Retinal pigment epithelial cell (primary cell): ENCODE measurements at places on chromosomes 12 and 14.

- DNase-seq: no peak
Observed at GRCh38 chr14:64649383-64649998, 54.7 kb upstream of the PLEKHG3 start.

DNA sequence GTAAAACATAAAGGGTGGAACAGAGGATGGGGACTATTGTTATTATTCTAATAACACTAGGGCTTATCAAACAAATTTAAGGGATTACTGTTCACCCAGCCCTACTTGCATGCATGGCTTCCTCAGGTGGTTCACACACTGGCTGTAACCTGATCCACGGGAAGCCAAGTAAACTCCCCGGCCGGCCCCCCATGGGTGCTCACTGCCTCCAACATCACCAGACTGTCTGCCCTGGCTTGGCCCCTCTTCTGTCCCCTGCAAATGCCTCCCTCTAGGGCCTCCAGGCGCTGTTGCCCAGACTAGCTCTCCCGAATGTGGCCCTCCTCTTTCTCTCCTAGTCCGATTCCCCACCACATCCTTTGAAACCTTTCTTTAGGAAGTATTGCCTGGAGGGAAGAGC, 18.6 kb downstream of the FAIM2 start:
- no peak for DNase-seq

- DNase-seq: peak; percentile 44
Observed at GRCh38 chr14:65095633-65096205, 6.6 kb downstream of the MAX start.

DNA sequence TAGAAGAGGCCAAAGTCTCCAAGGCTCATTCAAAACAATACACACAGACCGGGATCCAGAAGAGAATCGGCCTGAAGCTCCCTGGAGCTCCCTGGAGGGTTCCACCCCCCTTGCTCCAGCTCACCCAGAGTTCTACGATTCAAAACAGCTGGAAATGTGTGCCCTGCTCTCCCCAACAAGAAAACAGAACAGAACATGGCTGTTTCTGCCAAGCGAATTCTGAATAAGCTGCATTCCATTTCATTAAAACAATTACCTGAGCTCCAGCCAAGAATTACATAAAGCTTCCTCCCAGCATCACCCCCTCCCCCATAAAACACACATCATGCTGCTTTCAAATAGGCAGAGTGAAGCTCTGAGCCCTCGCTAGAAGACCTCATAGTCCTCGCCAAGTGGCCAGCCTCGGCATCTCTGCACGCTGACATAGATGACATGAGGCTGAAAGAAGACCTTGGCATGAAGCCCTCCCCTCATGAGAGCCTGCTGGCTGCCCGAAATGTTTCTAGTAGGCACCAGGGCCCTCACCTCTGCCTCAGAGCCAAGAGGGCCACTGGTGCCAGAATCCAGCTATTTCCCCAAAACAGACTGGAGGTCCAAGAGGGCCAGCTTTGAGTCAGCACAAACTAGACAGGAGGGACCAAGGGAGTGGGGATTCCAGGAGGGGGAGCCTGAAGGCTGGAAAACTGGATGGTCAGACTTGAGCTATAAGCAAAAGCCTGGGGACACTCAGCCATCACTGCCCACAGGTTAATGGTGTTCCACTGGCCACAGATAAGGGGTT, 8.3 kb downstream of the PXN start:
- peak; percentile 79 for DNase-seq

DNA sequence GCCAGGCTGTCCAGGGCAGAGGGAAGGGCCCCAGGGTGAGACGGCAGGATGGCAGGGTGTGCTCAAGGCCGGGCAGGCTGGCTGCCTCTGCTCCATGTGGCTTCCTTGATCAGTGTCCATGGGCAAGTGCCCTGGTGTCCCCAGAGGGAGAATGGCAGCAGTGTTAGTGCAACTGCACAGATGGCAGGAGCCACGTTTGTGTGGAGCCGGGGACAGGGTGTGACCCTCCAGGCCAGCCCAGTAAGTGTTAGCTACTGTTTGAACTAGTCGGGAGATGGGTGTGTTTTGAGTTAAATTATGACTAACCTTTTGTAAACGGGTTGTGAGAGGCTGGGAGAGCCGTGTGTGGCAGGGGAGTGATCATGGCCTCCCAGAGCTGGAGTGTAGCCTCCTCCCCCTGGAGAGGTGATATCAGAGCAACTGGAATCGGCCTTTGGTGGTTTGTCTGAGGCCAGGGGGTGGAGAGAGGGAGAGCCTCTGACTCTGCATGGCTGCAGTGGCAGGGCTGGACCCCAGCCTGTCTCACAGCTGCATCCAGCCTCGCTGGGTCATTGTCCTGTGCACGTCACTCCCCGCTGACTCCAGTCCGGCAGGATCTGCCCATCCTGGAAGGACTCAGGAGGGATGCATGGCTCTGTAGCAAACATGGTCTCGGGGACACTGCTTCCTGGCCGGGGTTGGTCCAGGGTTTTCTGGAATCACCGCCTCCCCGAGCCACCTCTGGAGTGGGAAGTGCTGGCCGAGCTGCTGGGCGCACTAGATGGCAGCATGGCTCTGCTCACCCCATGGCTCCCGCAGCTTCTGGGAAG, 27.8 kb downstream of the AACS start:
- DNase-seq: no peak

GRCh38 chr14:73744175-73744867, 30.1 kb upstream of the PNMA1 start:
- DNase-seq: no peak

DNA sequence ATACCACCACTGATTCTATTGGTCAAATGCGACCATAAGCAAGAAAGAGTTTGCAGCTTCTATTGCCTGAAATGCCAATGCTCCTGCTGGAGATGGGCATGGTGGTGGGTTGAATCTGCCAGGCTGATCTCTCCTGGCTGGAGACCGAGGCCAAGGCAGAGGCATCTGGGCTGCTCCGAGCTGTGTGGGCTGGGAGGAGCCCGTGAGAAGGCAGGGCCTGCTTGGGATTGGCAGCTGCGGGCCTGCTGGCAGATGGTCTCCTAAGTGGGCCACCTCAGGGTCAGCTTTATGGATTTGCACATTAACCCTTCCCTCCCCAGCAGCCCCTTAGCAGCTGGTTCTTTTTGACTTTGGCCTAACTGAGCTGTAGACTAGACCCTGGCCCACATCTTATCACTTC, 25.4 kb downstream of the SRRM4 start:
- no peak for DNase-seq

DNA sequence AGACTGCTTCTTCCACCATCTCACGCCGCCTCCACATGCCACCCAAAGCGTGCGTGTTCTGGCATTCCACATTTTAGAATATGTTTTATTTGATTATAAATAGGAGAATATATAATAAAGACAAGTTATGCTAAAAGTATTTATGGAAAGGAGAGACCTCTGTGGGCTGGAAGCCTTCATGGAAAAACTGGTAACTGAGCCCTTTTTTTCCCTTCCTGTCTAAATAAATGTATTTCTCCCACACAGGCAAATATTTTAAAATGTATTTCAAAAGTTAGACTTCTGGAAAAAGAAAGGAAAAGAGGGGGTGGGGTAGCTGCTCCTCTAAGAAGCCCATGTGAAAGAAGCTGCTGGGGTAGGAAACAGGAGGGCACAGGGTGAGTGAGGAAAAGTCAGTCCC, 16.1 kb upstream of the NR4A1 start:
- no peak for DNase-seq

DNA sequence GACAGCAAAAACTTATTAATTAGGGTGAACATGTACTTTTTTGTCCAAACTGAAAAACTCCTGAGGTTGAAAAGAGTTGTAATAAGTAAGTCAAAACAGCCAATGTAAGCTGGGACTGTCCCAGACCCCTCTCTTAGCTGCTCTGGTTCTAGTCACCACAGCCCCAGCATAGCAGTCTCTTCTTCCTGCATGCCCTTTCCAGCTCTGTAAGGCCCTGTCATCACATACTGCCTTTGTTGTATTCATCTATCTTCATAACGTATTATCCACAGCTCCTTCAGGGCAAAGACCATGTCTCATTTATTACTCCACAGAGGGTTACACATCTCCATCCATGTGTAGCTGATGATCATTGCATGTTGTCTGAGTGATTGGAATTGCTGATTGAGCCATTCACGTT, 56.5 kb downstream of the UTP20 start:
- DNase-seq: no peak

GRCh38 chr14:44736326-44736725, 225.4 kb downstream of the KLHL28 start:
- DNase-seq: no peak

DNA sequence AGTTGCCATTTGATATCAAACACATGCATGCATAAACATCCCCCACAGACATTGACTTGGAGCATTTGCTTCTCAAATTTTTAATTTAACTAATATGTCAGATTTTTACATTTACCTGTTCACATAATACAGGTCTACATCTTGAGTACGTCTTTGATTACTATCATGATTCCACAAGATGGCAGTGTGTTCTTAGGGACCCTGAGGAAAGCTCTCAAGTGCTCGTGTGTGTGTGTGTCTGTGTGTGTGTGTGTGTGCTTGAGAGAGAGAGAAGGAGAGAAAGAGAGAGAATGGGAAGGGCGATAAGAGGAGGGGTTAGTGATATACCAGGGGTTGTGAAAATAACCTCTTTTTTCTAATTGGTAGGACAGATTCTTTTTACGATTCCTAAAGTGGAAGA, 167.1 kb upstream of the OR4E1 start:
- DNase-seq: no peak

DNA sequence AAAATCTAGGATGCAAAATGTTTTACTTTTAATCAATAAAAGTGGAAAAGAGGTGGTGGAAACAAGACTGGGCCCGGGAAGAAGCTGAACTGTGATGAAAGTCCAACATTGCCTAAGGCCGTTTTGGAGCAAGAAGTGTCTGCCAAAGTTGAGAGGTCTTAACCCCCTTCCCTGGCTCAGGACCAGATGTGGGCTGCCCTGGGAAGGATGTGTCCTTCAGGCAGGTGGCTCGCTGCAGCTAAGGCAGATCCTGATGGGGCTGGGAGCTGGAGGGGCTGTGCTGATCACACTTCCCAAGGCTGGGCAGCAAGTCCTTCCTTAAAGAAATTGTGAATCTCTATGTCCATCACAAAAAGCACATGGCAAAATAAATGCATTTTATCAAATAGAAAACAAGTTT, 581.6 kb downstream of the GALC start:
- DNase-seq: no peak

GRCh38 chr14:100402631-100403030, 79.5 kb downstream of the SLC25A47 start:
- no peak for DNase-seq

GRCh38 chr12:55861871-55862270, 19.1 kb upstream of the MMP19 start:
- no peak for DNase-seq

- DNase-seq: no peak
Observed at GRCh38 chr14:68440820-68441219, 352.0 kb downstream of the ZFP36L1 start.

DNA sequence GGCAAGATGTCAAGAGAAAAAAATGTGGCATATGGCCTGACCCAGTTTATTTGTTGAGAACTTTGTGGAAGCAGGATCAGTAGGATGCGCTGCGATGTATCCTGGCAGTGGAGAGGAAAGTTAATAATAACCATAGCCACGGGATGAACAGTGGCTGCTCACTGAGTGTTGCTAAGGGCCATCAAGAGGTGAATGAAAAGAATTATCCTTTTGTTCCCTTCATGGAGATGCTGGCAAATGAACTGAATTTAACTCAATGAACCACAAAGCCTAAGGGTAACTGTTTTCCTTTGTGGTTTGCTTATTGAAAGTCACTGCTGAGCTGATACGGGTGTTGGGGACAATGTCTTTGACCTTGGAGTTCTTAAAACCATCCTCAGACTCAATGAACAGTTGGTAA, 476.5 kb downstream of the APAF1 start:
- DNase-seq: no peak

- DNase-seq: no peak
Observed at GRCh38 chr12:68276402-68276930, 23.1 kb upstream of the IL22 start.

DNA sequence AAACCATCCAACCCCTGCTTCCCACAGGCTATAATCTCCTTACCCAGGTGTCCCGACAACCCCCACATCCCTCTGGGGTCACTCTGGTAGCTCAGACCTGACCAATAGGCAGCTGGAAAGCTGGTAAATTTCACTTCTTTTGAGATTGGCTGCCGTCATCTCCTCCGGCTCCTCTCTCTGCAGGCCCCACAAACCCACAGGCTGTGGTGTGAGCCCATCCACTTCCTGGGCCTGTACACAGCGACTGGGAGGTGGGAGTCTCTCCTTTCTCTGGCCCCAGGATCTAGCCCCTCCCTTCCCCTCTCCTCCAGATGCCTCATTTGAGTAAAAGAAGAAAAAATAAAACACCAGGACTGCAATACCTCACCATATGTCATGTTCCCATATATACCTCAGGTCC, 709 bp downstream of the INHBC start:
- no peak for DNase-seq

- no peak for DNase-seq
Observed at GRCh38 chr14:96256407-96256806, 397 bp downstream of the BDKRB1 start.

DNA sequence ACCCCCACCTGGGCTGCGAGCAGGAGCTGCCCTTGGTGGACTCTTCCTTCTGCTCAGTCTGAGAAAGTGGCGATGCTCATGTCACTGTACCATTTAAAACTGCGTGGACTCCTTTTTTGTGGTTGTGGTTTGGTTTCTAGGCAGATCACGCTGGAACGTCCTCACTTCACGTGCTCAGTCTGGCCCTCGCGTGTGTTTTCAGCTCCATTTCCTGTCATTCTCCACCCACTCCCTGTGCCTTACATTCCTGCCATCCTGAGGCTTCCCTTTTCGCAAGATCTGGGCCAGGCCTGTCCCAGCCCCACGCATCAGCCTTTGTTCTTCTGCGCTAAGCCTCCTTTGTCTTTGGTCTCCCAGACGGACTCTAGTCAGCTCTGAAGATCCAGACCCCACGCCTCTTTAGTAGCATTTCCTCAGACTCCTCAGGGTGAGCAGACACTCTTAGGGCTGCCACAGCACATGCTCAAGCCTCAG, 105.4 kb downstream of the FBXL14 start:
- no peak for DNase-seq
